ENCODE measurements at places on chromosomes 2 and 18.

DNA sequence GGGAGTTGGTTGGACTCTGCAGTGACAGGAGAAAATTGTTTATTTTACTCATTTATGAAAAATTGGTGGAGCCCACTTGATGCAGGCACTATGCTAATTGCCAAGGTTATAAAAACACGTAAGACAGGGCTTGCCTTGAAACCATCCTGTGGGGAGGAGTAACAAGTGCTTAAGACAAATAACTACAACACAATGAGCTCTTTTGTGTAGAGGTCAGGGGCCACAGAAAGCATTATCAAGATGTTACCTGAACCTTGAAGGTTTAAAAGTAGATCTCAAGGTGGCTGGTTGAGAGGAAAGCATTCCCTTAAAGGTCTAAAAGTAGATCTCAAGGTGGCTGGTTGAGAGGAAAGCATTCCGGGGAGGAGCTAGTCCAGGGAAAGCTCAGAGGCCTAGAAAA, 381.8 kb upstream of the POU3F3 start:
- DNase-seq: no peak

DNA sequence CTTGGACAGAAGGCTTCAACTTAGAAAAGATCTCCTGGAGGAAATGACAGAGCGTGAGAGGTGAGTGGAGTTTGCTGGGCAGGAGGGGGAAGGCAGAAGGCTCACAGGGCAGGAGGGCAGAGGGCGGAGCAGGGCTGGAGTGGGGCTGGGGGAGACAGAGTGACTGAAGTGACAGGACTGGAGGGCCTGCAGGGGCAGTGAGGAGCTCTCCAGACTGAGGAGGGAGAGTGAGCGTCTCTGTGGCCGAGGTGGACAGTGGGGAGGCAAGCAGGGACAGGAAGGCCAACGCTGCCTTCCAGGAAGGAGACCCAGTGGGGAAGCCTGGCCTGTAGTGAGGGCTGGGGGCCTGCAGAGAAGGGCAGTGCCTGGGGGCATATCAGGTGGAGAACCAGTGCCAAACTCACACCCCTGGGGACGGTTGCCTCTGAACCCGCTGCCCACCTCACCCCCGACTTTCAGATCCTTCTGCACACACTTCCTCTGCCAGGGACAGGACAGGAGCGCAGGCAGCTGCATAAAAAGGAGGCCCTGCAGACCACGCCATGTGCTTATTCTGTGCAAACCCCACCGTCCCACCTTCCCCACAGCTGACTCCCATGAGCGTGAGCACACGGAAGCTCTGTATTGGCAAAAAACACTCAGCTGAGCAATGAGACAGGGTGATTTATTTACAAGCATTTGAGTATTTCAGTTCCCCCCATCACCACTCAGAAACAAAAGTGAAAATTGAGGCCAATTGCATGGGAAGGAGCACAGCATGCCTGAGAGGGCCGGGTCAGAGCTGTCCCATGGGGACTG, 244.3 kb downstream of the FAM210A start:
- DNase-seq: no peak

DNA sequence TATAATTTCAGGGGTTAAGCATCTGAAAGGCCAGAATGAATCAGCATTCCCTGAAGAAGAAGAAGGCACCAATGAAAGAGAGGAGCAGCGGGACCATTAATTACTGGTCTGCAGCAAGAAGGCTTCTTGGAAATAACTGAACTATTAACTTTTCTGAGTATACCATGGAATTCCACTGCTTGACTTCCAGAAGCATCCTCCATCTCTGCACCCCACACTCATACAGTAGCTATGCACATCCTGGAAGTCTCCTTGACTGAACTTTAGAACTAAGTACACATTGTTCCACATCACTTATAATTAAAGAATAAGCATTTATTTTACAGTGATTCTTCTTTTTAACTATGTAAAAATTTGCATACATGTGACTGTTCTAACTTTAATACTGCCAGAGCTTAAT, 131.5 kb downstream of the PPP1R1C start:
- no peak for DNase-seq

- no peak for DNase-seq
These were observed 154.2 kb upstream of the DLX2 start for GRCh38 chr2:172256886-172257285.

GRCh38 chr2:38603402-38604290, 918 bp upstream of the HNRNPLL start:
- peak; percentile 80 for DNase-seq

GRCh38 chr2:229296536-229296935, 25.4 kb upstream of the PID1 start:
- no peak for DNase-seq

DNA sequence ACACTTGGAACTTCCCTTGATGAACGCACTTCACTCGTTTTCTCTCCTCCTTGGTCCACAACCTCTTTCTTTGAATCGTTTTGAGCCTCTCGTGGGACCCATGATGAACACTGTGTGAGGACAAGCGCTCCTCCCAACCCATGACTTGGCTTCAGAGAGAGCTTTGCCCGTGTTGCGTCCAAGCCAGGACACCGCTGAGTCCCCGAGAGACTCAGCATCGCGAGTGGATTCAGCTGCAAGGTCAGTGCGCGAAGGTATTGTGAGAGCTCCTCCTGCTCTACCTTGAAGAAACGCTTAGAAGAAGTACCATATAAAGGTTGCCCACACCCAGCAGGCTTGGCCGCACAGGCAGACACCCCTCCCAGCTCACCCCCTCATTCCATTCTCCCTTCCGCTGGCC, 58.7 kb downstream of the ZNF516 start:
- DNase-seq: no peak

GRCh38 chr2:66495788-66496640, 61.1 kb downstream of the MEIS1 start:
- no peak for DNase-seq

DNA sequence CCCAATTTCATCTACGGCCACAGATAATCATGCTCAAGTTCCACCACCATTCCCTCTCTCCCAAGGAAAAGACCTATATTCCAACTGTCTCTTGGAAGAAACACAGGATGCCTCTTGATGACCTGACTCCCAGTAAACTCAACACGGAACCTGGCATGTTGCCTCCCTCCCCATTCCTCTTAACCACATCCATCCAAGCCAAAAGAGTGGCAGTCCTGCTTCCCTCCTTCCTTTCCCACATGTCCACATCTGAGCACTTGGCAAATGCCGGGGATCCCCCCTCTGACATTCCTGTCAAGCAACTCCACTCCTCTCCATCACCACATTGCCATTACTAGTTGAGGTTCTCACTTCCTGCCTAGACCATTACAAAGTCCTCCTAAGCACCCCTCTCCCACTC, 49.4 kb downstream of the PID1 start:
- DNase-seq: no peak

DNA sequence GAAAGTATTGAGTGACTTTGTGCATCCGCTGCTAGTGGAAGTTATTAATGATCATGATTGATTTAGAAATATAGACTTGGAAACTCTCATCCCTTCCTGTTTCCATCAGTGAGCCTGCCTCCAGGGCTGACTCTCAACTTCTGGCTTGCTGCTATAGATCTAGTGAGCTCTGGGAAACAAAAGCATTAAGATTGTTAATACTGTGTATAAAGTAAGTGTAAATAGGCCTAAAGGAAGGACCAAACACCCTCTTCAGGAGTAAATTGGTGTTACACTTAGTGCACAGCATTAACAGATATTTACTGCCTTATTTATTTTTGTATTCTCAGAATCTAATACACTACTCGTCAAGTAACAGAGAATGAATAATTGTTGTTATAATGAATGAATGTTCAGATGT, 285.6 kb downstream of the THSD7B start:
- no peak for DNase-seq

GRCh38 chr18:9952633-9953416, 39.0 kb downstream of the VAPA start:
- no peak for DNase-seq

GRCh38 chr2:43345391-43345813, 119.0 kb upstream of the ZFP36L2 start:
- no peak for DNase-seq

DNA sequence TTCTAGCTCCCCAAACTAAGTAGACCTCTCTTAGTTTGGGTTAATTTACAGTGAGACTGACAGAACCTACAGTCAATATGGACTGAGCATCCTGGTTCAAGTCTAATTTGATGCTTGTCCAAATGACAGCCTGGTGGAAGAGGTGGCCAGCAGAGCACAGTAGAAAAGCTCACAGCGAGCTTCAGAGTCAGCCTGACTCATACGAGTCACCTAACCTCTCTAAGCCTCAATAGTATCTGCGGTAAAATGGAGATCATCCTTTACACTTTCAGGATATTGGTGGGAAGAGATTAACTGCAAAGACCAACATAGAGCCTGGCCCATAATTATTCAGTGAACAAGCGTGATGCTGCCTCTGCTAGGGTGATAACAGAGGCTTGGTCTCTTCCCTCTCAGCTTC, 54.5 kb downstream of the DOCK10 start:
- no peak for DNase-seq

DNA sequence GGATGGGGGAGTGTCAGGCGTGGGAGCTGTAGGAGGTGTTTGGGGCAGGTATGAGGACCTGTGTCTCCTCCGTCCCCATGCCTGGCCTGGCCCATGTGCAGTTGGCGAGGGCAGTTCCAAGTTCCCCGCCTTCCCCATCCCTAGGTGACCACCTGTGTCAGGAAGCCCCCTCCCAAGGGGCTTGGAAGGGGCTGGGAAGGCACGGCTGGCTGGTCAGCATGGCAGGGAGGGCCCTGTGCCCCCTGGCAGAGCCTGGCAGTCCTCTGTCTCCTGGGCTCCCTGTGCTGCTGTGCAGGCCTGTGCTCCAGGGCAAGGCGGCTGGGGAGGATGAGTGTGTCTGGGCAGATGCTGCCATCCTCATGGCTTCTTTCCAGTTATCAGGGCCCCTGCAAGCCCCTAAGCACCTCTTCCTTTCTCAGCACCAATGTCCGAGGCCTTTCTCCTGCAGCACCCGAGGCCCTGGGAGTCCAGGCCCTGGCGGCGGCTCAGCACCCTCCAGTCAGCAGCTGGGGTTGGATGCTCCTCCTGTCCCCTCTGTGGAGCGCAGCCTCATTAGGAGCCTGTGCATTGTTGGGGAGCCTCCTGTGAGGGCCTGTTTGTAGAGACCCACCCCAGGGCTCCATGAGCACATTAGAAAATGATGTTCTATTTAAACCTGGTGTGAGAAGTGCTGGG, 101.7 kb downstream of the FAM210A start:
- no peak for DNase-seq

DNA sequence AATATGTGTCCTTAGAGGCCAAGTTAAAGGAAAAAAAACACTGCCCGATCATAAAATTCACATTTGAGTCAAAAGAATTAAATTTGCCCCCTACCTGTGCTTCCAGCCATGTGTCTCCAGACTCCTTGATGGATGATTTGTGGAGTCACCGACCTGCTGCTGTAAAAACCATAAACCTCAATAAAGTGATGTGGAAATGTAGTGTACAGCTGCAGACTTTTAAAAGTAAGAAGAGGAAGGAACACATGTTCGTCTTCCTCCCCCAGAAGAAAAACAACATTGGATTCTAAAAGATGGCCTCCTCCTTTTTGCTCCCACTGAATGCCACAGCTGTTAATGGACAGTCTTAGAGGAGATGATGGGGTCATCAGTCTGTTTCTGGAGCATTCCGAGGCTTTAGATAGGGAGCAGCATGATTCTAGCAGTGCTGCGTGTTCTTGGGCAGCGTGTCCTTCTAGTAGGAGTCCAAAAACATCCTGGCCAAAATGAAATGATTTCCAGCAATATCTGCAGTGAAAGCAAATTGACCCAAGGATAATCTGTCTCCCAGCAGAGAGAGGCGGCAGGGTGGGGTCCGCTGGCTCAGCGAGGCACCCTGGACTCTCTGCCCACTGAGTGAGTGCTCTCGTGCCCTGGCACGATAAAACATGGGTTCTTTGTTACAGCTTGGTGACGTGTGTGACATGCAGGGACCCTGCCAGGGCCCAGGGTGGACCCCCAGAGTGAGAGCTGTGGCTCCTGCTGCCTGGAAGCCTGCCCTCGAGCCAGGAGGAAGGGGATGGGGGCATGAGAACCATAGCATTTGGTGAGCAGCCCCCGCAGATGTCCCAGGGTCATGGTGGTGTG, 196.1 kb downstream of the FAM210A start:
- DNase-seq: no peak

DNA sequence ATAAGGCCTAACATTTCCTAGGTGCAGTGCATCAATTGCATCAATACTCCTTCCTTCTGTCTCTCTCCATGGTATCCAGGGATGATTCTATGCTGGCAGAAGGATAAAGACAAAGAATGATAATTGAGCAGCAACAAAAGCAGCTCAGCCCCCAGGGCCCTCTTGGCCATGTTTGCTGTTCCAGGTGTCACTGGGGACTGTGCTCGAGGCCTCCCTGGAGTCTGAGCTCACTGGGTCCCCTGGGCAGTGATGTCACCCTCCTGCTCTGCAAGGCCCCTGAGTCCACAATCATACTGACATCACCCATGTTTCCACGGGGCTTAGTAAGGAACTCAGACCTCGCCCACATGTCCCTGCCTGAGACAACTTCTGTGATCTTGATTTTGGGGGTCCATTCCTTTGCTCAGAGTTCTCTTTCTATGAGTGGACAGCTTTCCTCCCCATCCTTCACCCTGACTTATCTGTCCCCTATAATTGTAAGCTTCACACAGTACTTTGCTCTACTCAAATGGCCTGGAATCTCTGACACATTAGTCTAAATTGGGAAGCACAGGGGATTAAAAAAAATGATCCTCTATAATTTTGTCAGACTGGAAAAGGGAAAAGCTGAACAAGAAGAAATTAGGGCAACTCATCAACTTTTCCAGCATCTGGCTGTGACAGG, 15.8 kb upstream of the EXOC6B start:
- no peak for DNase-seq

All from activated T-helper 9 cell treated with anti-CD3 and anti-CD28 coated beads, Interleukin-2, amount 50 U/mL, for 16 hours (primary cell).